ENCODE measurements at places on chromosomes 4 and X. TPM values are rescaled to one million over a fixed set of nuclear protein-coding genes. Genes with fewer than 3 reads are reported as not detected.

- peak; percentile 42 for DNase-seq
These were observed 859 bp downstream of the SMARCA1 start for GRCh38 chrX:129522184-129523078.

- DNase-seq, result no peak
These were observed 23.8 kb downstream of the FLNA start for GRCh38 chrX:154350429-154351182.

DNA sequence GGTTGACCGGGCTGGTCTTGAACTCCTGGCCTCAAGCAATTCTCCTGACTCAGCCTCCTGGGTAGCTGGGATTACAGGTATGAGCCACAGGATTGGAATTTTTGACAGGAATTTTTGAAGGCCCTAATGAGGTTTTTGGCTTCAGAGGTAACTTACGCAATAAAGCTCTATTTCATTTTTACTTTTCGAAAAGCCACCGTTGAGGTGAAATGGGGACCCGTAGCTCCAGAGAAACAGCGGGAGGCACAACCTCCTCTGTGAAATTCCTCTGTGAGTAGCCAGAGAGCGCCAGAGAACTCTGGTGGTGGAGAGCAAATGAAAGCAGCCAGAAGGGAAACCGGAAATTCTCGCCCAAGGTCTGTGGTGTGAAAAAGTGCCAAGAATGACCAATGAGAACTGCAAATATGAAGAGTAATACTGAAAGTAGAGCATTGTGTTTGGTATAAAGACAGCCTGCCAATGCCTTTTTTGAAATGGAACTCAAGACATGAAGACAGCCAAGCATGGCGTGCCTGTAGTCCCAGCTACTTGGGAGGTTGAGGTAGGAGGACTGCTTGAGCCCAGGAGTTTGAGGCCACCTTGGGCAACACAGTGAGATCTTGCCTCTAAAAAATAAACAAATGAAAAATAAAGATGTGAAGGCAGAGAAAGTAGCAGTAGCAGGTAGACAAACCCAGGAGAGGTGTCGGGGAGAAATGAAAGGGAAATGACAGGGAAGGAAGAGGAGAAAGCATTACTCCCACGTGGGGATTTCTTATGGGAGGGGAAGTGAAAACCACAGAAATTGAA is 33.0 kb upstream of the TMEM131L start:
- peak; percentile 26 for DNase-seq

- no peak for DNase-seq
These were observed 123.7 kb downstream of the STOX2 start for GRCh38 chr4:184028561-184029374.

The CYSLTR1 gene
- total RNA-seq, result not detected

The LAGE3 gene
- total RNA-seq, result 71.1 TPM

The HPGD gene
- total RNA-seq, result 10.5 TPM

The NAP1L3 gene
- 3.1 TPM for total RNA-seq

The RTL5 gene
- total RNA-seq, result 0.90 TPM

Data from Caki2 (cell line).